ENCODE measurements at places on chromosomes 5 and 9. TPM values are rescaled to one million over a fixed set of nuclear protein-coding genes. Genes with fewer than 3 reads are reported as not detected.

Gene GABRA6
- total RNA-seq = not detected

Gene ACTBL2
- not detected for total RNA-seq

Gene ELOVL7
- 0.52 TPM for total RNA-seq

Gene SPOCK1
- 3.7 TPM for total RNA-seq

All from skeletal muscle tissue (tissue), 5 donors.